ENCODE measurements at places on chromosomes 4 and X.

- DNase-seq: no peak
Measured at GRCh38 chrX:7789200-7789599, 53.8 kb upstream of the VCX start.

- no peak for DNase-seq
Measured at GRCh38 chrX:46788902-46789301, 30.0 kb upstream of the SLC9A7 start.

- peak; percentile 39 for DNase-seq
Measured at GRCh38 chr4:6546681-6547447, 28.1 kb upstream of the MAN2B2 start.

GRCh38 chr4:159607809-159608208 is 504.9 kb downstream of the RAPGEF2 start:
- no peak for DNase-seq

DNA sequence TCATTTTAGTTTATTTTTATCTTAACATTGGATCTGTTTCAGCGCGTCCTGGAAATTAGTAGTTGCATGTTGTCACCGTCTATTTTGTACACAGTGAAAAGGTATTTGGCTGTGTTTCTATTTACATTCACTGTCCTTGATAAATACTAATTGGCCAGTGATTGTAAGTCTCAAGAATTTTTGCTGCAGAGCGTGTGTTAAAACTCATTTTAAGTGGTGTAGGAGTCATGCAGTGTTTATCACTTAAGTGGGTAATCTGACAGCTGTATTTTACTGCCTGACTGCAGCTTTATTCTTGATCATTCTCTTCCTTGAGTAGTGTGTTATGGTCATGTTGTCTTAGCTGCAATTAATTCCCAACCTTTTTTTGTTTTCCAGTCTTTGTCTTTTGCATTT is 9.8 kb downstream of the GUCY1A1 start:
- no peak for DNase-seq

All from substantia nigra (tissue), 51 donors.